Glomerular endothelial cell (primary cell): ENCODE measurements at places on chromosomes 7 and 10. TPM values are rescaled to one million over a fixed set of nuclear protein-coding genes. Genes with fewer than 3 reads are reported as not detected.
A peak's percentile ranks its signal among the peaks of the same experiment; 100 is the strongest.

Gene KNDC1
- total RNA-seq: not detected in 2 replicates

Gene KCNH2
- 0.87 TPM in 1 of 2 replicates, not detected in the other for total RNA-seq

Gene LIPM
- total RNA-seq: not detected in 2 replicates

- DNase-seq: no peak
These were observed 97.5 kb upstream of the MGMT start for GRCh38 chr10:129369566-129369965.

DNA sequence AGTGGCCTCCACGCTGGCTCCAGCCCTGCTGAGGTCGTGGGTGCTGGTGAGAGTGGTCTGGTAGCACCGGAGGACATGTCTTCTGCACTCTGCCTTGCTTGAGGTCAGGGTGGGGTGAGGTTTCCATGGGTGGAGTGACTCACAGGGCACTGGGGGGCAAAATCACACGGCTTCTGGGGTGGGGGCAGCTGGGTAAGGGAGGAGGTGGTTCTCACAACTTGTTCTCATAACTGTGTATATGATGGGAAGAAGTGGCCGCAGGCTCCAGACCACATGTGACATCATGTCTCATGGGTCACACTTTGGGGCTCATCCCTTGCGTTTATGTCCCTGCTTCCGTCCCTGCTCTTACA is 884 bp upstream of the PRF1 start:
- no peak for DNase-seq

- no peak for DNase-seq
These were observed 106.2 kb upstream of the CACNA2D1 start for GRCh38 chr7:82549616-82550285.

GRCh38 chr7:77498659-77499379 is 38.3 kb upstream of the PTPN12 start:
- DNase-seq: no peak

- DNase-seq: peak; percentile 18
These were observed 844 bp downstream of the FBXW4 start for GRCh38 chr10:101693978-101694673.
